ENCODE measurements at places on chromosomes 16 and 17. TPM values are rescaled to one million over a fixed set of nuclear protein-coding genes. Genes with fewer than 3 reads are reported as not detected.

The SRCIN1 gene
- total RNA-seq = 2.3 TPM

The KRT25 gene
- total RNA-seq = not detected

The ARHGAP44 gene
- total RNA-seq = 2.4 TPM

The FKBP10 gene
- total RNA-seq = 92.4 TPM

The RHBDL3 gene
- total RNA-seq = not detected

The OR2C1 gene
- total RNA-seq = 1.2 TPM

The SPAG7 gene
- 70.0 TPM for total RNA-seq

The CTF1 gene
- total RNA-seq = 5.9 TPM

The KRT39 gene
- total RNA-seq = not detected

The SETD6 gene
- total RNA-seq = 42.0 TPM

The CES5A gene
- total RNA-seq = not detected

- no peak for DNase-seq
- H3K4me3 ChIP-seq = no peak overlapping the region
- no peaks in the 10 kb centered on the region for H3K4me1 ChIP-seq
- H3K27ac ChIP-seq = no peak overlapping the region
- H3K36me3 ChIP-seq = no peaks in the 10 kb centered on the region
Observed at GRCh38 chr16:47999595-47999994, 156.2 kb downstream of the ABCC12 start.

GRCh38 chr17:38873640-38874380 is 4.0 kb downstream of the LASP1 start:
- H3K4me1 ChIP-seq = no peaks in the 10 kb centered on the region
- peak overlapping the region; percentile 12 for H3K4me3 ChIP-seq
- no peaks in the 10 kb centered on the region for H3K27me3 ChIP-seq

DNA sequence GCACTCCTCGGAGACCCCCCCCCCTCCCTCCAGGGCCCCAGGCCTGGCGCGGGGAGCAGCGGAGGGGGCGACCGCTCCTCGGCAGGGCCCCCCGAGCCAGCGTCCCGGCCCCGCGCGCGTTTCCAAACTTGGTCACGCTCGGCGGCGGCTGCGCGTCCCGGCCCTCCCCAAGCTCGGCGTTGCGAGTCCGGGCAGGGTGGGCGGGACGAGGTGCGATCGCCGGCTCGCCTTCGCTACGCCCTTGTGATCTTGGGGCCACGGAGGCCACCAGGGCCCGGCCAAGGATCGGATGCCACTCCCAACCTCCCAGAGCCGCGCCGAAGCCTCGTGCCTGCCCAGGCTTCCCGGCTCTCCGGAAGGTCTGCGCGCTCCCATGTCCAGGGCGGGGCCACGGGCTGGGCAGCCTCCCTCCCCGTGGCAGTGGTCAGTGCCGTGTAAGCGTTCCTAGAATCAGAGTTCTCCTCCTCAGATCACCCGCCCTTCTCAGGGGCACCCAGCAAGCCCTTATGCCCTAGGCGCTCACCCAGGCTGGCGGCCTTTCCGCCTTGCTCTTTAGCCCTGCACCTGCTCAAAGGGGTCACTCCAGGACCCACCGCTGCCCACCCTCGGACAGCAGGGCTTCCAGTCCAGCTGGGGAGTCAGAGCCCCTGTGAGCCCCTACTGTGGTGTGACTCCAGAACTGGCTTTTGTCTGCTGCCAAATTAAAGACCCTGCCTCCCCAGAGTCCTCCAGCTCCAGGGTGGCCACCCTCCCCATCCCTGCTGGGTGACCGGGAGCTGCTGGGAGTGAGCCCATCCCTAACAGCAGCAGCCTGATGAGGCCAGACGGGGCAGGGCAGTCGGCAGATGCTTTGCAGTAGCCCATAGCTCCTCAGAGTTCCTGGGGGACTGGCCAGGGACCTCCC is 12.2 kb upstream of the MRPS23 start:
- DNase-seq = peak; percentile 53
- peak overlapping the region; percentile 93 for H3K27ac ChIP-seq
- peaks cover 23% of the 10 kb centered on the region for H3K4me1 ChIP-seq
- H3K36me3 ChIP-seq = no peaks in the 10 kb centered on the region

GRCh38 chr16:86975445-86975844 is 341.7 kb downstream of the C16orf95 start:
- no peak overlapping the region for H3K27ac ChIP-seq
- no peaks in the 10 kb centered on the region for H3K4me1 ChIP-seq
- no peaks in the 10 kb centered on the region for H3K36me3 ChIP-seq

- H3K27ac ChIP-seq = no peak overlapping the region
- H3K36me3 ChIP-seq = peaks cover 44% of the 10 kb centered on the region
- peaks cover 7% of the 10 kb centered on the region for H3K4me1 ChIP-seq
- peak; percentile 3 for DNase-seq
Observed at GRCh38 chr16:69942627-69943170, 8.4 kb upstream of the CLEC18A start.

GRCh38 chr16:2883458-2883908 is 468 bp downstream of the FLYWCH2 start:
- H3K27me3 ChIP-seq = no peaks in the 10 kb centered on the region
- H3K36me3 ChIP-seq = no peaks in the 10 kb centered on the region
- H3K4me3 ChIP-seq = peak overlapping the region; percentile 85
- DNase-seq = no peak
- no peaks in the 10 kb centered on the region for H3K4me1 ChIP-seq
- H3K27ac ChIP-seq = peak overlapping the region; percentile 95

DNA sequence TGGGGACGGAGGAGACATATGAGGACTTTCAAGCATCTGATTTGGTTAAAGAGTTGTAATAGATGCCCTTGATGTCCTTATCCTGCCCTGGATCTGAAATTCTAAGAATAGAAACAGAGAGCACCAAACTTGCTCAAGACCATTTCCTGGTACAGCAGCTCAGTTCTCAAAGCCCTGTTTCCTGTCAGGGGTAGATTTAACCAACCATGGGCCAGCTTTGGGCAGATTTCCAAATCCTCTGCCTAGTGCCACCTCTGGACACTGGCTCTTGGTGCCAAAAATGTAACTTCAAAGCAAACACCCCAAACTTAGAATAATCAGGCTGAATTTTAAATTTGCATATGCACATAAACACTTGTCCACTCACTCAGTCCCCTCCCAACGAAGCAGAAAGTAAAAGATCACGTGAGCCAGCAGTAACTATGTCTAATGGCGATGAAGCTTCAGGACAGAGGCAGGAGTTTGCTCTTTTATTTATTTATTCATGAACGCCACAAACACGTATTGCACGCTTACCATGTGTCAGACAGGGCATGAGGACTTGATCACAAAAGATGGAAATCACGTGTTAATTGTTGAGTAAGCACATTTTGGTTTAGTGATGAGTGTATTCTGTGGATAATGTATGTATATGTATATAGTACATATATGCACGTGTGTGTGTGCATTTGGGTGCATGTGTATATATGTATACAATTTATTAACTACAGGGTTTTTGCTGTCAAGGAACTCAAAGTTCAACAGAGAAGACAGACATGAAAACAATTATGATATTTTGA is 23.1 kb upstream of the SDK2 start:
- no peaks in the 10 kb centered on the region for H3K4me1 ChIP-seq
- no peak overlapping the region for H3K4me3 ChIP-seq
- H3K27ac ChIP-seq = no peak overlapping the region
- no peaks in the 10 kb centered on the region for H3K36me3 ChIP-seq
- peak; percentile 29 for DNase-seq

- no peaks in the 10 kb centered on the region for H3K27me3 ChIP-seq
- no peak for DNase-seq
- H3K4me3 ChIP-seq = no peak overlapping the region
- no peaks in the 10 kb centered on the region for H3K4me1 ChIP-seq
Observed at GRCh38 chr17:29051194-29051593, 8.3 kb downstream of the PIPOX start.

- no peak for DNase-seq
- H3K36me3 ChIP-seq = peaks cover 12% of the 10 kb centered on the region
- H3K4me1 ChIP-seq = no peaks in the 10 kb centered on the region
- no peak overlapping the region for H3K4me3 ChIP-seq
- H3K27ac ChIP-seq = peak overlapping the region; percentile 34
- no peaks in the 10 kb centered on the region for H3K27me3 ChIP-seq
Observed at GRCh38 chr16:4682616-4683254, 10.6 kb upstream of the NUDT16L1 start.

GRCh38 chr16:77057161-77057774 is 133.7 kb upstream of the MON1B start:
- no peak overlapping the region for H3K27ac ChIP-seq
- no peaks in the 10 kb centered on the region for H3K27me3 ChIP-seq
- no peak overlapping the region for H3K4me3 ChIP-seq
- no peak for DNase-seq

DNA sequence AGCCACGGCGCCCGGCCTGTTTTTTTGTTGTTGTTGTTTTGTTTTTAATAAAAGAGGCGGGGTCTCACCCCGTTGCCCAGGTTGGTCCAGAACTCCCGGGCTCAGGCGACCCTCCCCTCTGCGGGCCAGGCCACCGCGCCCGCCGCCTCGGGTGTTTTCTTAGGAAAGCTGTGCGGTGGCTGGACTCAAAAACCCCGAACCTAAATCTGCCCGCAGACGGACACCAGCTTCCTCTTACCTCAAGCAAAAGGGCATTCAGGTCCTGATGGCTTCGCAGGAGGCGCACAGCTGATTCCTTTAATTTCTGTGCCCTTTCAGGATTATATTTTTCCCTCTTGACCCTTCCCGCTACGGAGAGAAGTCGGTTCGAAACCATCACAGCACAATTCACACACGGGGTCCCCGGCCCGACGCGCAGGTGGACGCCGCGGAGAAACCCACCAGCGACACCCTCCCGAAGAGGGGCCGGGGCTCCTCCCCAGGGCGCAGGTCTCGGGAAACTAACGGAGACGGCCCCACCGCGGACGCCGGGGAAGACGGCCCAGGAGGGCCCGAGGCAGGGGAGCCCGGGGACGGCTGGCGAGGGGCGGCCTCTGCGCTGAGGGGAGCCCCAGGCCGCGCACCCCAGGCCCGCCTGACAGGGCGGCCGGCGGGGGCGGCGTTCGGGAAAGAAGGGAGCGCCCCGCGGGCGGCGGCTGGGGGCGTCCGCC is 653 bp downstream of the FANCA start:
- peaks cover 13% of the 10 kb centered on the region for H3K4me1 ChIP-seq
- no peak overlapping the region for H3K27ac ChIP-seq
- no peaks in the 10 kb centered on the region for H3K27me3 ChIP-seq

DNA sequence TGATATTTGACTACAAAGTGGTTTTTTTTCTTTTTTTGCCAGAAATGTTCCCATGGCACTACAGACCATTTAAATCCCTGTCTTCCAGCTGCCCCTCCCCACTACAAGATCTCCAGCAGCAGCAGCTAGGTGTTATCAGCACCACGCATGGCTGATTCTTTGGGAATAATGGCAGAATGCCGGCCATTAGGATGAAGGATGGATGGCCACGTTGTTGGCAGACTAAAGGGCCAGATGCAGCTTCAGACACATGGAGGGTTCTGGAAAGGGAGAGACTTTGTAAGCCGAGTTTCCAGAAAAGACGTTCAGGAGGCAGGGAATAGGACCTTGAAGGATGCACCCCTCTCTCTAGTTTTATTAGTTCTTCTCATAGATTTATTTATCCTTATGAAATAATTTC is 10.3 kb upstream of the MED9 start:
- no peak for DNase-seq
- H3K27ac ChIP-seq = no peak overlapping the region
- H3K4me3 ChIP-seq = no peak overlapping the region
- H3K4me1 ChIP-seq = no peaks in the 10 kb centered on the region

DNA sequence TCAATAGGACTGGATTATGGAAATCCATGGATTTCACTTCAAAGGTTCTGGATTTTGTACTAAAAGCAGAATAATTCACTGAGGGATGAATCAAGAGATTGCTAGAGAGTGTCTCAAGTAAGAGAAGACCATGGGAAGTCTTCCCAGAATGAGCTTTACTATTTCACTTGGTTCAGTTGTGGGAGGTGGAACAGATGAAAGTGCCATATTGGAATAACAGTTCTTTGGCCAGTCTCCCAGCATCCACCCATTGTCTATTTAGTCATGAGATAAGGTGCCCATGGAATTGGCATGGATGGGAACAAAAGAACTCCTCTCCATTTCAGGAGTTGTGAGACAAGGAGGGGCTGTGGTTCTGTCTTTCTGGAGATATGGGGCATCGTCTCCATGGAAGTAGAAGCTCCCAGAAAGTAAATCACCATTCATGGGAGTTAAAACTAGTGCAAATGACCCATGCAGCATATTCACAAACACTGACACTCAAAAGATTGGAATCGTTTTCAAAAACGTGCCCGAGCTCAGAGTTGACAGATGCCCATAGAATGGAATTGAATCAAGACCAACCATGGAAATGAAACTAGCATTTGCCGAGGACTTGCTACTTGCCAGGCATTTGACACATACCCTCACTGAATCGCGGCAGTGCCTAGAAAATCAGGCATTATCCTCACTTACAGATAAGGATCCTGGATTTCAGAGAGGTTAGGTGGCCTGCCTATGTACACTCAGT is 36.2 kb upstream of the CLEC3A start:
- no peak overlapping the region for H3K27ac ChIP-seq
- no peaks in the 10 kb centered on the region for H3K4me1 ChIP-seq

Measured in tibial nerve (tissue), 4 donors.